Hippocampal formation (tissue), 2 donors: ENCODE measurements at places on chromosomes 4 and X.
A peak's percentile ranks its signal among the peaks of the same experiment; 100 is the strongest.

- DNase-seq, result no peak
Measured at GRCh38 chrX:68632491-68632890, 15.0 kb upstream of the STARD8 start.

DNA sequence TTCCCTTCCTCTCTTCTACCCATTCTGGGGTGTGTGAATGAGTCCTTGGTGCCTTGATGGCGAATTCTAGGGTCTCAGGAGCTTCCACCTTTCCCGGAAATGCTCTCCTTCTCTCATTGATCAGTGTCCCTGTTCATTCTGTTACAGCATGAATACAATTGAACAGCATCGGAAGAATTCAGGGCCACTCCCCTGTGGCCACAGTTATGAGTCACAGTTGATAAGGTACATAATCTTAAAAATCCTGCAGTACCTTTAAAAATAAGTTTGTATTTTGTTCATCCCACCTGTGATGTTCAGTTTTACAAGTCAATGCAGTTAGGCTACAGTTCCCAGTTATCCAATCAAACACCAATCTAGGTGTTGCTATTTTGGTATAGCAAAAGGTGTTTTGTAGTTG lies 47.3 kb upstream of the FAM9A start:
- DNase-seq, result no peak

DNA sequence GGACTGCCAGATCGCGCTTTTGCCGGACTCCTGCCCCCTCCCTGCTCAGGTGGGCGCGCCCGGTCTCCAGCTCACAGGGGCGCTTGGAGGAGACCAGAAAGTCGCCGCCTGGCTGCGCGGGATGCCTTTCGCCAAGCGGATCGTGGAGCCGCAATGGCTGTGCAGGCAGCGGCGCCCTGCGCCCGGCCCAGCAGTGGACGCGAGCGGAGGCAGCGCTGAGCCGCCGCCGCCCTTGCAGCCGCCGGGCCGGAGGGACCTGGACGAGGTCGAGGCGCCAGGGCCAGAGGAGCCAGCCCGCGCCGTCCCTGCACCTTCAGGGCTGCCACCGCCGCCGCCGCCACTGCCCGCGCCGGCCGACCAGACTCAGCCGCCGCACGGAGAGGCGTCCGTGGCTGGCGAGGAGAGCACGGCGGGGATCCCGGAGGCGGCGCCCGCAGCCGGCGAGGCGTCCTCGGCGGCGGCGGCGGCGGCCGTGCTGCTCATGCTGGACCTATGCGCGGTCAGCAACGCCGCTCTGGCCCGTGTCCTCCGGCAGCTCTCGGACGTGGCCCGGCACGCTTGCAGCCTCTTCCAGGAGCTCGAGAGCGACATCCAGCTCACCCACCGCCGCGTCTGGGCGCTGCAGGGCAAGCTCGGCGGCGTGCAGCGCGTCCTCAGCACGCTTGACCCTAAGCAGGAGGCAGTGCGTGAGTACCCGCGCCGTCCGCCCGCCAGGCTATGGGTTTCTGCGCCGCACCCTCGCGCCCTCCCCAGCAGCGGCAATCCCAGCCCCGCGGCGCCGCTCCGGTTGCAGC lies 834 bp downstream of the NHS start:
- DNase-seq, result no peak

DNA sequence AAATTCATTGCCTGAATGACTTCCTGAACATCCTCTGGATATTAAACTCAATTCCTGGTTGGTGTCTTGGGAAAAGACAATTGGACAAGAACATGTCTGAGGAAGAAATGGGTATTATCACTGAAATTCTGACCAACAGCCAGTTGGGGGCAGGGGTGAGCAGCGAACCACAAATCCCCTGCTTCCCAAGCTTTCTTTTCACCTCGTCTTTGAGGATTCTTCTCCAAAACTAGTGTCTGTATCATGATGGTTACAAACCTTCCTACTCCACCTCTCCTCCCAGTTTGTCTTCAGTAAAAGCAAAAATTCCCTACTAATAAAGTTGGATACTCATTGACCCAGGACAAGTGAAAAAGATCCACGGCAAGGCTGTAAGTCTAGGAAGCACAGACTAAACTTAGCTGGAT lies 48.3 kb upstream of the WDR1 start:
- peak; percentile 25 for DNase-seq

DNA sequence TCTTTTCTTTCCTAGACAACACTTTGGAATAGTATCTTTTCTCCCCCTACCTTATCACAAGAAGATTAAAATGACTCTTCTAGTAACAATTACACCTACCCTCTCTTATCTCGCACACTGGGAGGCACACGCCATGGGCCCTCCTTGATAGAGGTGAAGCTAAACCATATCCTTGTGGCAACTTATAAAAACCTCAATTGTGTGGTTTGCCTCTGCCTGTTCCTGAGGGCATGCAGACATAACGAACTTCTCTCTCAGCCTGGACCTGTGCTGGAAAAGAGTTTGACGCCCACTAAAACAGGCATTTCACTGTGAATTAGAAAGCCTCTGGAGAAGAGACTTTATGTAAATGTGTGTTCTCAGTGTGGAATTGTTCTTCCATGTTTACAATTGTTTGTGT lies 141.2 kb downstream of the NDST3 start:
- DNase-seq, result no peak

DNA sequence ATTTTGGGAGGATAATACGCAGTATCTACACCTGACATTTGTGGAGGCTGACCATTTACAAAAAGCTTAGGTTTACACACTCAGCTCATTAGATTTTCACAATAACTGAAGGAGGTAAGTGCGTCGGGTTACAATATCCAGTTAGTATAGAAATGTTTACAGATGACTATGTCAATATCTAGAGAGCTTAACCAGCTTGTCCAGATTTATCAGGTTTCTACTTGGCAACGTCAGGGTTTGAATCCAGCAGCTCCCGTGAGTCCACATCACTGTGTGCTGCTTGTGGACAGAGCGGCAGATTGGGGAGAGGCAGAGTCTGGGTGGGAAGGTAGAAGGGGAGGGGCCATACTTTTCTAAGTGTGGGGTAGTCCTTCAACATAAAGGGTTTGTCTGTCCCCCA lies 28.3 kb downstream of the ARHGAP10 start:
- no peak for DNase-seq

- no peak for DNase-seq
Measured at GRCh38 chr4:154076921-154077320, 288.0 kb upstream of the SFRP2 start.

- peak; percentile 84 for DNase-seq
Measured at GRCh38 chrX:130165703-130166502, at the start of gene AIFM1. Gene AIFM1 (minus strand): TSS chrX:130165841. CDS start chrX:130165656, 185 bp downstream.

GRCh38 chr4:18314731-18315130 lies 293.2 kb upstream of the LCORL start:
- no peak for DNase-seq

- DNase-seq, result no peak
Measured at GRCh38 chr4:19832411-19832810, 419.3 kb upstream of the SLIT2 start.

DNA sequence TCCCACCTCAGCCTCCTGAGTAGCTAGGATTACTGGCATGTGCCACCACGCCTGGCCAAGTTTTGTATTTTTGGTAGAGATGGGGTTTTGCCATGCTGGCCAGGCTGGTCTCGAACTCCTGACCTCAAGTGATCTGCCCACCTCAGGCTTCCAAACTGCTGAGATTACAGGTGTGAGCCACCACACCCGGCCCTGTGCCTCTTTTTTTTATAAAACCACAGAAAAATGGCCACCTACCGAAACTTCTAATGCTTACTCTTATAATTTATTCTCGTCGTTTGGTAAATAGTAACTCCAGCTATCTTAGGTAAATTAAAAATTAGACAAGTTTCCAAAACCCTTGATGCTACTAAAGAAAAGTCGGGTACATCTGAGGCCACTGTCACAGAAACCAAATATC lies 54.4 kb downstream of the IRF2 start:
- no peak for DNase-seq

DNA sequence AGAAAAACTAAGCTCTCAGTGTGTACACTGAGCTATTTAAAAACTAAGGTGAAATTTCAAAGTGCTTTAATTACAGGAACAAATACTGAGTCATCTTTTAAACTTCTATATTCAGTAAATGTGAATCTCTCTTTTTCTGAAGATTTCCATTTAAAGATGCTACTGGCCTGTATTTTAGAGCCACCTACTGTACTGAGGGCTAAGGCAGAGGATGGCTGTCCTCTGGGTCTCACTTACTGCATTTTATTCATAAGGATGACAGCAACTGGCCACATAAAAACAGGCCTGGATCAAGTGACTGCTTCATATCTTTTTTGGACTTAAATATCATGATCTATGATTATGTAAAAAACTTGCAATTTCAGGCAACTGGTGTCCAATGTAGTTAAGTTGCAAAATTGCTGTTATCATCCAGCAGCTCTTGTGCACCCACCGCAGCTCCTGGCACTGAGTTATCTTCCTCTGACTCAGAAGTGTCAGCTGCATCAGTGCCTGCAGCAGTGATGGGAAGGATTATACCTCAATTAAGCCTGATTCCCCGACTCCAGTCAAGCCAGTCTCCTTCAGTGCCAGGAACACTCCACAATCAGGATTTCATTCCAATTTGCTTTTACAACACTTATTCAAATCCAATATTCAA lies 1073.7 kb downstream of the PDHA2 start:
- DNase-seq, result peak; percentile 22

- no peak for DNase-seq
Measured at GRCh38 chrX:32048285-32048684, 976.4 kb upstream of the FTHL17 start.

DNA sequence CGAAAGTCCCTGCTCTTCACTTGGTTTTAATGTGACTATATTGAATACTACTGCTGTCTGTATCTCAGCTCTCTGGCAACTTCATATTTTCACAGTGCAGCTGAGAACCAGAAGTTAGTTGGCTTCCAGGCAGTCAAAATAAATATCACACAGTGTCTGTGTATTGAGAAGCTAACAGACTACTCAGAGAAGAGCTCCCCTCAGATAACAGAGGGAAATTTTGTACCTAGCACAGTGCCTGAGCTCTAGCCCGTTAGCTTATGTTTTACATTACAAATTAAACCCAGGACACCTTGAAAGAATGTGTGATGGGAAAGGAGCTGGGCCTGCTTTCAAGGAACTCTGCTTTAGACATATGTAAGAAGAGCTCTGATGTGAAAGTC lies 22.7 kb downstream of the JADE1 start:
- no peak for DNase-seq

- no peak for DNase-seq
Measured at GRCh38 chr4:159503236-159504008, 400.5 kb downstream of the RAPGEF2 start.

GRCh38 chr4:135670548-135670947 lies 1469.0 kb upstream of the PABPC4L start:
- DNase-seq, result no peak

DNA sequence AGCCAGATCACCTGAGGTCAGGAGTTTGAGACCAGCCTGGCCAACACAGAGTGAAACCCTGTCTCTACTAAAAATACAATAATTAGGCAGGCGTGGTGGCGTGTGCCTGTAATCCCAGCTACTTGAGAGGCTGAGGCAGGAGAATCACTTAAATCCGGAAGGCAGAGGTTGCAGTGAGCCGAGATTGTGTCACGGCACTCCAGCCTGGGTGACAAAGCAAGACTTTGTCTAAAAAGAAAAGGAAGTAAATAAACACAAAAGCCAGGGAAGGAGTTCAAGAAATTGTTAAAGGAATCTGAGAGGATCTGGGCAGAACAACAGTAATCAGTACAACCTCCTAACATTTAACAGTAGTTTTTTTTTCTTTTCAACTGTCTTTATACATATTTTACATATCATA lies 48.7 kb upstream of the ARHGEF6 start:
- DNase-seq, result no peak

- DNase-seq, result no peak
Measured at GRCh38 chrX:29487714-29488113, 727.6 kb upstream of the MAGEB2 start.

GRCh38 chr4:78688366-78688765 lies 87.8 kb upstream of the BMP2K start:
- no peak for DNase-seq

GRCh38 chr4:140863197-140863596 lies 107.0 kb upstream of the TBC1D9 start:
- no peak for DNase-seq

- DNase-seq, result no peak
Measured at GRCh38 chrX:28850955-28851354, 263.7 kb downstream of the IL1RAPL1 start.

DNA sequence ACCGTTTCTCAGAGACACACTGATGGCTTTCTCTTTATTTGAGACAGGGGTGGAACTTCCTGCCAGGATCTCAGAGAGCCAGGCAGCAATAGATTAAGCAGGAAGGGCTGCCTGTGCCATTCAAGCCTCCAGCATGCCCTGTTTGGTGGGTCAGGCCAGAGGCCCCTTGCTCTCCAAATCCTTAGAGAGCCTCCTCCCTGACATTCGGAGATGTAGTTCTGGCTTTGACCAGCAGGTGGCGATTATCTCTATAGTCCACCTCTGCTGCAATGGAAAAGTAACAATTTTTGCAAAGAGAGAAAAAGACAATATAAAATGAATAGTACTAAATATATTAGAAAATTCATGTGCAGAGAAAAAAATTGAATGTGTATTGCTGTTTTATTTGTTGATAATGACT lies 93.9 kb downstream of the NXF2B start:
- no peak for DNase-seq

DNA sequence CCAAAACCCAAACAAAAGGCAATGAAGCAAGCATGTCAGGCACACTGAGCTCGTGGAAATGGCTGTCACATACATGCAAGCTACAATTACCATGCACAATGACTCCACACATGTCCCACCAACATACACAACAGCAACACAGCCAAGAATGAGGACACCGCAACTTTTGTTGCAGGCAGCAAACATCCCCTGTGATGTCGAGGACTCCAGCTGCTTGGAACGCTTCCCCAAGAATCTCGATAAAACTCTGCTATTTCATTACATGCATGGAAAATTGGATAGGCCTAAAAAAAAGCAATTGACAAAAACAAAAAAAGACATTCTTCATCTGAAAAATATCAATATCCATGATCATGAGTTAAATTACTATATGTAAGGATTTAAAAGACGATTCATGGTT lies 11.8 kb downstream of the ANOS1 start:
- no peak for DNase-seq

DNA sequence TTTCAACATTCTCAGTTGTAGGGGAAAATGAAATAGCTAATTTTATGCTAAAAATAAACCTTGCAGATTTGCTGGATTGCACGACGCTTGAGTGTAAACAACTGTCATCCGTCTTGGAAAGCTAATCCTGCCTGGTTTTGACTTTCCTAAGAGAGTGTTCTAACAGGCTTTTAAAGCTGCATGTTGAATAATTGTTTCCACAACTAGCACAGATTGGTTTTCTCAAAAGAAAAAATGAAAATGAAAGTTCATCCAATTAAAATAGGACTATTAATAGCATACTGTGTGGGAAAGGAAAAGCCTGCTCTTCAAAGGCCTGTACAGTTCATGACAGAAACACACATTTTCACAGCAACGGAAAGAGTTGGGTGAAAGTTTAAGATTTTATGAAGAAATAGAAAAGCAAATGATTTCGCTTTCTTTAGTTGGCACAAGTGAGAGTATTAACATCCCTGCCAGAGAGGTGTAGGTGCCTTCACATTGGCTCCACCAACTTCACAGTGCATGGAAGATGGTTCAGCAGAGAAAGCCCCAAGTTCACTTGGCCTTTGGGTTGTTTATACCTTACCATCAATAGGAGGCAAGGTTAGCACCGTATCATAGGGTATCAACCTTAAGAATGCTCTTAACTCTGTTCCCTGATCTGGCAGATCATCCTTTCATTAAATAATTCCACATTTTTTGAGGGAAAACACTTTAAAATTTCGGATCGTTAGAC lies 140.0 kb upstream of the GUCY1A1 start:
- peak; percentile 43 for DNase-seq

GRCh38 chrX:298993-299392 lies 17.8 kb downstream of the PLCXD1 start:
- no peak for DNase-seq
